H9 (cell line): ENCODE measurements at places on chromosomes 6 and 20.

- no peak overlapping the region for H3K4me3 ChIP-seq
- no peak for DNase-seq
- H3K4me1 ChIP-seq = peaks cover 10% of the 10 kb centered on the region
- H3K36me3 ChIP-seq = no peaks in the 10 kb centered on the region
These were observed 18.5 kb upstream of the ISM1 start for GRCh38 chr20:13202565-13202964.

DNA sequence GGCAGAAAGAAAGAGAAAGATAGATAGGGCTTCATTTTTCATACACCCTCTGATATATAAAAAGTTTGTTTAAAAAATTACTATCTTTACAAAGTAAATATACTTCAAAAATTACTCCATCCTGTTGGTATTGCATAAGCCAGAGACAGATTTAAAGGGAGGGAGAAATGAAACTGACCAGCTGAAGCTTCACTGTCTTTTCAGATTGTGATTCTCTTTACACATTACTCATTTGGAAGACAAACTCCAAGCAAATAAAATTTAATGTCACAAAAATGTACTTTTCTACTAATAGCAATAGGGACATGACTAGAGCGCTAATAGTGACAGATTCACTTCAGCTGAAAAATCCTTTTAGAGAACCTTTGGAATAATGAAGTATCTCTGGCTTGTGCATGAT is 38.6 kb upstream of the MARCKS start:
- H3K27ac ChIP-seq = no peak overlapping the region
- H3K4me3 ChIP-seq = no peak overlapping the region
- peaks cover 5% of the 10 kb centered on the region; the same call in 1 of the 2 replicates for H3K36me3 ChIP-seq
- no peaks in the 10 kb centered on the region for H3K4me1 ChIP-seq
- DNase-seq = no peak

DNA sequence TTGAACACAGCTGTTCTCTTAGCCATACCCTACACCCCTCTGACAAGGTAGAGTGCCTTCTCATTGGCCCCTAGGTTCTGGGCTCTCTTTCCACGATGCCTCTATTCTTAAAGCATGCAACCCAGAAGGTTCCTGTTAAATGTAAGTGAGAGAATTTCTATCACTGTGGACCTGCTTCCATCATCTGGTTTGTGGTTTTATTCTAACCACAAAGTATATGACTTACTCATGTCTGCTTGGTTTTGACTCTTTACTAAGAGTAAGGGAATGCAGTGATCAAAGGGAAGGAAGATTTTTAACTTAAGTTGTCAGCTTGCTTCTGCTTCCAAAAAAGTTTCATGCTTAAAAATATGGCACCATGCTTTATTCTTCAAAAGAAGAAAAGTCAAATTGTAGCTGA is 80.2 kb downstream of the ANKEF1 start:
- no peaks in the 10 kb centered on the region for H3K4me1 ChIP-seq
- H3K27ac ChIP-seq = no peak overlapping the region
- H3K4me3 ChIP-seq = no peak overlapping the region
- H3K36me3 ChIP-seq = no peaks in the 10 kb centered on the region

- no peaks in the 10 kb centered on the region for H3K27me3 ChIP-seq
- no peak overlapping the region for H3K27ac ChIP-seq
- H3K4me1 ChIP-seq = no peaks in the 10 kb centered on the region
- H3K36me3 ChIP-seq = no peaks in the 10 kb centered on the region
These were observed 20.9 kb upstream of the SPO11 start for GRCh38 chr20:57308451-57309271.

DNA sequence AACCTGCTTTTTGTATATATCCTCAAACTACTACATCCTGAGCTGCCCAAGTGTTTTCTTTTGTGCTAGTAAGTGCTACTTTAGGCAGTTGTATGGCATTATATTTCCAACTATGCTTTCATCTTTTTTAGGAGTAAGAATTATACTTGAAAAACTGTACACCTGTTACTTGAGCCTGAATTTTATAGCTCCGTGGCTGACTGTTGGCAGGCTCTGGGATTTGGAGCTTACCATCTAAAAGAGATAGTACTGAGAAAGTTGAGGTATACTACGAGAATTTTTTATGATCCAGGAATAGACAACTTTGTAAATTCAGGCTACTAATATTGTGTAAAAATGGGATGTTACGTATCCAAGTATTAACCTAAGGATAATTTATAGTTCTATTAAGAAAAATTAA is 32.4 kb downstream of the RNF217 start:
- H3K4me3 ChIP-seq = no peak overlapping the region
- no peak for DNase-seq
- no peaks in the 10 kb centered on the region for H3K27me3 ChIP-seq

- no peak overlapping the region for H3K4me3 ChIP-seq
- no peaks in the 10 kb centered on the region for H3K36me3 ChIP-seq
- H3K27ac ChIP-seq = no peak overlapping the region
- no peak for DNase-seq
- H3K27me3 ChIP-seq = no peaks in the 10 kb centered on the region
- no peaks in the 10 kb centered on the region for H3K4me1 ChIP-seq
These were observed 51.4 kb downstream of the SULF2 start for GRCh38 chr20:47733892-47734291.

- H3K36me3 ChIP-seq = no peaks in the 10 kb centered on the region
- H3K27ac ChIP-seq = no peak overlapping the region
These were observed 80.3 kb upstream of the HTR1E start for GRCh38 chr6:86856937-86857563.

- H3K4me1 ChIP-seq = peaks cover 5% of the 10 kb centered on the region; the same call in 1 of the 2 replicates
- H3K27ac ChIP-seq = peak overlapping the region; percentile 88
- peak overlapping the region; percentile 50; the same call in 2 of the 3 replicates for H3K4me3 ChIP-seq
- no peaks in the 10 kb centered on the region for H3K27me3 ChIP-seq
- DNase-seq = peak; percentile 60
These were observed 37.1 kb downstream of the QRSL1 start for GRCh38 chr6:106666282-106667021.

- H3K27ac ChIP-seq = no peak overlapping the region
- H3K27me3 ChIP-seq = no peaks in the 10 kb centered on the region
- H3K4me1 ChIP-seq = peaks cover 4% of the 10 kb centered on the region; the same call in 1 of the 2 replicates
- peaks cover 22% of the 10 kb centered on the region for H3K36me3 ChIP-seq
- DNase-seq = no peak
- H3K4me3 ChIP-seq = no peak overlapping the region
These were observed 445.0 kb downstream of the UTRN start for GRCh38 chr6:144730088-144730645.

GRCh38 chr6:32047855-32048766 is 9.9 kb downstream of the CYP21A2 start:
- H3K27me3 ChIP-seq = no peaks in the 10 kb centered on the region
- DNase-seq = peak; percentile 85
- peak overlapping the region; percentile 0; the same call in 1 of the 3 replicates for H3K4me3 ChIP-seq
- H3K36me3 ChIP-seq = no peaks in the 10 kb centered on the region
- H3K4me1 ChIP-seq = no peaks in the 10 kb centered on the region

GRCh38 chr6:45900808-45901752 is 114.6 kb downstream of the CLIC5 start:
- H3K4me3 ChIP-seq = no peak overlapping the region
- no peak overlapping the region for H3K27ac ChIP-seq
- peak; percentile 37 for DNase-seq
- peaks cover 7% of the 10 kb centered on the region; the same call in 1 of the 2 replicates for H3K4me1 ChIP-seq

- peaks cover 57% of the 10 kb centered on the region for H3K36me3 ChIP-seq
- no peaks in the 10 kb centered on the region for H3K27me3 ChIP-seq
- no peak for DNase-seq
- no peaks in the 10 kb centered on the region for H3K4me1 ChIP-seq
- no peak overlapping the region for H3K27ac ChIP-seq
- H3K4me3 ChIP-seq = no peak overlapping the region
These were observed 24.3 kb downstream of the RBL1 start for GRCh38 chr20:37071481-37071911.

DNA sequence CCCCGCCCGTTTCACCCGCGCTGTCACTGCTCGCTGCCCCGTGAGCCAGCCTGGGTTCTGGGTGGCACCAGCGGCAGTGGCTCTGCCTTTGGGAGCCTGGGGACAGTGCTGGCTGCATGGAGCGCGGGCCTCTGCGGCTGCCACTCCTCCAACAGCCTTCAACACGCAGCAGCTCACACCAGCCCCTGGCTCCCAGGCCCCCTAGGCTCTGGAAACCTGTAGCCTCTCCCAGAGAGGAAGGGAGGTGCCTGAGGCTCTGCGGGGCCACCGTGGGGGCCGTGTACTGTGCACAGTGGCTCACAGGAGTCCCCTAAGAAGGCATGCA is 163.9 kb upstream of the AFDN start:
- H3K27ac ChIP-seq = no peak overlapping the region
- no peaks in the 10 kb centered on the region for H3K4me1 ChIP-seq
- no peak overlapping the region for H3K4me3 ChIP-seq
- no peaks in the 10 kb centered on the region for H3K36me3 ChIP-seq
- H3K27me3 ChIP-seq = no peaks in the 10 kb centered on the region

GRCh38 chr20:15911581-15911980 is 661.7 kb downstream of the KIF16B start:
- no peak overlapping the region for H3K4me3 ChIP-seq
- no peak overlapping the region for H3K27ac ChIP-seq
- H3K27me3 ChIP-seq = no peaks in the 10 kb centered on the region

DNA sequence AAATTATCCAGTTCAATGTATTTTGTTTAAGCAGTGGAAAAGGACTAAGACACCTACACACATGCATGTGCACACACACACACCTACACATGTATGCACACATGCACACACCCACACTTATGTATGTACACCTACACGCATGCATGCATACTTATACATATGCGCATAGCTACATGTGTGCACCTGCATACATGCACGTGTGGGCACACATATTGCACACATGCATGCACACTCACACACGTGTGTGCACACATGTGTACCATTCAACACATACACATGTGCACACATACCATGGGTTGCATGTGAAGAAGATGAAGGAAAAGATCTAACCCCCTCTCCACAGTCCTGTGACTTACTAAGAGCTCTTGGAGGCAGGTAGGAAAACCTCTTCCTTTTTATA is 122.0 kb upstream of the MAFB start:
- H3K27ac ChIP-seq = no peak overlapping the region
- no peaks in the 10 kb centered on the region for H3K4me1 ChIP-seq
- no peaks in the 10 kb centered on the region for H3K36me3 ChIP-seq
- H3K27me3 ChIP-seq = no peaks in the 10 kb centered on the region
- DNase-seq = peak; percentile 1
- no peak overlapping the region for H3K4me3 ChIP-seq

- H3K4me1 ChIP-seq = no peaks in the 10 kb centered on the region
- H3K4me3 ChIP-seq = no peak overlapping the region
- no peak overlapping the region for H3K27ac ChIP-seq
- H3K36me3 ChIP-seq = no peaks in the 10 kb centered on the region
- DNase-seq = no peak
These were observed 129.2 kb downstream of the MYB start for GRCh38 chr6:135310291-135310690.

DNA sequence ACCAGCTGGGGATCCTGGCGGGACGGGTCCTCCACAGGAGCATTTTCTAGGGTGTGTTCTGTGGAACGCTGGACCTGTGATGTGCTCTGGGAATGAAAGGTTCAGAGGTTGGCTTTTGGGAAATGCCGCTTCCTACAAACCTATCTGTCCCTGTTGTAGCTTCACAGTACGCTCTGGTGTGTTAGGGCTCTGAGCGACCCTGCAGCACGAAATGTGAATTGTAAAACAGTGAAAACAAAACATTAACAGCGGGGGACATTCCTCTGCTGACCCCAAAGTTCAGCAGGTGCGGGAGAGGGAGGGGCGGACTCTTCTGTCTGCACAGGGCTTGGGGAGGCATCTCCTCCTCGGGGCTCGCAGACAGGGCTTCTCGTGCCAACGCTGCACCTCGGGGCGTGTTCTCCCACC is 155.9 kb downstream of the NRN1 start:
- no peak overlapping the region for H3K27ac ChIP-seq
- H3K4me1 ChIP-seq = no peaks in the 10 kb centered on the region
- peaks cover 64% of the 10 kb centered on the region for H3K27me3 ChIP-seq
- DNase-seq = peak; percentile 92

GRCh38 chr20:51378171-51378928 is 164.2 kb downstream of the NFATC2 start:
- H3K4me1 ChIP-seq = no peaks in the 10 kb centered on the region
- no peaks in the 10 kb centered on the region for H3K36me3 ChIP-seq
- H3K27ac ChIP-seq = no peak overlapping the region
- no peak overlapping the region for H3K4me3 ChIP-seq

DNA sequence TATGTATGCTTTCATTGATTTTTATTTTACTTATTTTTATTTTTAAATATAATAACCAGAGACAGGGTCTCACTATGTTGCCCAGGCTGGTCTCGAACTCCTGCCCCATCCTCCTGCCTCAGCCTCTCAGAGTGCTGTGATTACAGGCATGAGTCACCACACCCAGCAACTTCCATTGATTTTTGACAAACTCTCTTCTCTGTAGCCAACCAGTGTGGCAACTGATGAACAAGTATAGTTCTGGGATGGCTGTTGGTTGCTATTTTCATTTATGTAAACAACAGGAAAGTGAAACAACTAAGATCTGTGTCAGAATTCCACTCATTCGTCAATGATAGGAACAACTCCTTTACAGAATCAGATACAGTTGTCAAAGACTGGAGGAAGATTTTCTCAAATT is 356.7 kb upstream of the JARID2 start:
- peaks cover 7% of the 10 kb centered on the region; the same call in 1 of the 2 replicates for H3K4me1 ChIP-seq
- no peak for DNase-seq
- H3K36me3 ChIP-seq = peaks cover 26% of the 10 kb centered on the region
- no peak overlapping the region for H3K27ac ChIP-seq

GRCh38 chr6:46325561-46326530 is 155.1 kb upstream of the ENPP5 start:
- H3K4me3 ChIP-seq = no peak overlapping the region
- H3K27me3 ChIP-seq = no peaks in the 10 kb centered on the region

DNA sequence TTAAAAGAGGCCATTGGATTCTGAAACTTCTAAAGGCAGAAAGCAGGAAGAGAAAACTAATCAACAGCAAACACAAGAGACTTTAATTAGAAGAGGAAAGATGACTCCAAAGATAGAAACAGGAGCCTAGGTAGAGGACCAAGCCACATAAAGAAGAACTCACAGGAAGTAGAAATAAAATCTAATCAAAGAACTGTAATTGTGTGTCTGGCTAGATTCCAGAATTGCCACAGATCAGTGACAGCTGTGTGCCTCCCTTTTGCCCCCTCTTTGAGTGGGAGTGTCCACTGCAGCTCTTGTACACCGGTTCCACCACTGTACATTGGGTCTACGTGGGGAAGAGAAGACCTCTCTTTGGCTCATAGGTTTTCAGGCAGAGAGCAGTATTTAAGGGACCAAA is 22.3 kb upstream of the THEMIS start:
- no peak overlapping the region for H3K4me3 ChIP-seq
- DNase-seq = no peak
- H3K27ac ChIP-seq = no peak overlapping the region
- H3K27me3 ChIP-seq = no peaks in the 10 kb centered on the region

GRCh38 chr20:19431316-19431700 is 218.9 kb downstream of the SLC24A3 start:
- no peaks in the 10 kb centered on the region for H3K36me3 ChIP-seq
- H3K4me3 ChIP-seq = no peak overlapping the region
